ENCODE measurements at places on chromosomes 13 and 19.

DNA sequence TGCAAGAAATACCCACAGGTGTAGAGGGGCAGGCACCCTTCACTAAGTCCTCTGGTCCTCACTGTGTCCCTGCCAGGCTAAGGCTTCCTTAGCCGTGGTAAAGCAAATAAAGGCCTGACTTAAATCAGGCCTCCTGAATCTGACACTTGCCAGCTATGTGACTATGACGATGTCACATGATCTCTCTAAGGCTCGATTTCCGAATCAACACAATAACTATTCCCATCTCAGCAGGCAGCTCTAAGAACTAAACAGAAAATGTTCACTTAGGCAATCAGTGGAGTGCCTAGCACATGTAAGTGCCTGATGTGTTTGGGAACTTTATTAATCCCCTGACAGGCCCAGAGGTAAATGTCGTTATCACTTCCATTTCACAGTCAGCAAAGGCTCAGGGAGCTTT lies 2.0 kb downstream of the ZNF550 start:
- DNase-seq: no peak

GRCh38 chr19:5839065-5840017 lies at the start of gene FUT6:
Gene FUT6, minus strand, starts transcription at chr19:5839702. Its CDS starts 7,135 bp downstream, at chr19:5832567.
- DNase-seq: no peak

GRCh38 chr19:58406818-58407657 lies 1.4 kb upstream of the ZNF584 start:
- no peak for DNase-seq

DNA sequence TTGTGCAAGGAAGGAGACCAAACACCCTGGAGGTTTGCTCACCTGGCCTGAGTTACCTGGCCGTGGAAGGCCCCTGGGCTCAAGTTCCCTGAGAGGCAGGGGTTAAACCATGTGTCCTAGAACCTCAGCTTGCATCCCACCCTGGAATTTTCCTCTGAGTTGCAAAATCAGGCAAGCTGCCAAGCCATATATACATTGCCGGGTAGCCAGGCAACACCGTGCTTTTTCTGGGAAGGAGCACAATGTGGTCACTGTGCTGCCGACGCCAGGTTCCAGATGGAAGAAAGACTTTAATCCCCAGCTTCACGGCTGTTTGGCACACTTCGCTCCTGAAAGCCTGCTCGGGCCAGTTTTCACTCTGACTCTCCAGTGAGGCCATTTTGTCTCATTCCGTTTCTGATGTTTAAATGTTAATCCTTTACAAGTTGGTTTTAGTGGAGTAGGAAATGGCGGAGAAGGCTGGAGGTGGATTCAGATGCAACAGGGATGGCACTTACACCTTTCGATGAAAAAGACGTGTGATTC lies 60.1 kb upstream of the PEG3 start:
- no peak for DNase-seq

- no peak for DNase-seq
Measured at GRCh38 chr13:111658145-111659100, 338.0 kb downstream of the TEX29 start.

GRCh38 chr13:46812301-46812797 lies 15.4 kb upstream of the ESD start:
- no peak for DNase-seq

DNA sequence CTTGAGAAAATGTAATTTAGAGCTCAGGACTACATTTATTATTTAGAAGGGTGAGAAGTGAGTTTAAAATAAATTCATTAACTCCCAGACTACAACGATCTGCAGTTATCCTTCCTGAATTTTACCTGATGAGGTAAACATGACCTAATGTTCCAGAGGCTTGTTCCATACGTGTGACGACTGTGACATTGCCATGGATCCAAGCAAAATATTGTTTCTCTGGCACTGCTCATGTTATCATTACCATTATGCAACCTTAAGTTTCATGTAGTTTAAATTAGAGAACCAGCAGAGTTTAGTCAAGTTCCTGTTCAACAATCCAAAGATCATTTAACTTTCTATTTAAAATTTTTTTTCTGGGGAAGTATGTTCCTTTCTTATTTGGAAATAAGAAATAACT lies 279.6 kb downstream of the KLF5 start:
- no peak for DNase-seq

GRCh38 chr13:64746845-64747244 lies 2483.3 kb downstream of the PCDH9 start:
- no peak for DNase-seq

GRCh38 chr13:110162053-110162452 lies 144.9 kb downstream of the COL4A1 start:
- no peak for DNase-seq

DNA sequence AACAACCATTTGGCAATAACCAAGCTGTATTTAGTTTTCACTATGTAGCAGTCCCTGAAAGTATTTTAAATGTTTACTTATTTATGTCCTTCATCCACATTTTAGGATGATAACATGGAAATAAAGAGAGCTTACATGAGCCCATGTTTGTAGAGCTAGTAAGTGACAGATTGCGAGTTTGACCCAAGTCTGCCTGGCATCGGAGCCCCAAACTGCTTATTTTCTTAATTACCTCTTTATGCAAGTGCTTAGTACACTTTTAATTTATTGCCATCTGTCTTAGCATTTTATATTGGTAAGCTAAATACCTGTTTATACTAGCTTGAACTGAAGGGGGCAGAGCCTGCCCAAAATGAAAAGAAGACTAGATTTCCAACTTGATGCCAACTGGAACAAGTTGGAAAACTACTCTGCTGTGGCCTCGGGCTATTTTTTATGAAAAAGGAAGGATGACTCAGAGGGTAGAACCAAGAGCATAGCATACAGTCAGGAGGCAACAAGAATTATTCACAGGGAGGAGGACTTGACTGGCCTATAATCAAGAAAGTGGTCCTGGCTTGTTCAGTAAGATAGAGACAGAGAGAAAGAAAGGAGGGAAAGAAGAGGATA lies 150.2 kb downstream of the NDFIP2 start:
- peak; percentile 78 for DNase-seq
